Fibroblast of villous mesenchyme (primary cell): ENCODE measurements at places on chromosomes 16 and 17. TPM values are rescaled to one million over a fixed set of nuclear protein-coding genes. Genes with fewer than 3 reads are reported as not detected.

- peak; percentile 57 for DNase-seq
Observed at GRCh38 chr16:24508614-24509013, 30.8 kb upstream of the RBBP6 start.

TEKT1 gene
- total RNA-seq: not detected in 2 replicates

GRAP gene
- under 0.01 TPM in 1 of 2 replicates, not detected in the other for total RNA-seq

- DNase-seq: no peak
Observed at GRCh38 chr17:57512258-57512657, 232.8 kb downstream of the CCDC182 start.

GRCh38 chr17:56131431-56131830 lies 21.8 kb upstream of the ANKFN1 start:
- no peak for DNase-seq

- DNase-seq: peak; percentile 26
Observed at GRCh38 chr17:69179227-69179952, 37.7 kb upstream of the ABCA6 start.

- no peak for DNase-seq
Observed at GRCh38 chr16:31371008-31371407, 16.0 kb downstream of the ITGAX start.

HID1 gene
- total RNA-seq: 3.5 and 4.3 TPM in 2 replicates

- peak; percentile 83 for DNase-seq
Observed at GRCh38 chr17:41914358-41914766, 4.4 kb downstream of the ACLY start.

DNA sequence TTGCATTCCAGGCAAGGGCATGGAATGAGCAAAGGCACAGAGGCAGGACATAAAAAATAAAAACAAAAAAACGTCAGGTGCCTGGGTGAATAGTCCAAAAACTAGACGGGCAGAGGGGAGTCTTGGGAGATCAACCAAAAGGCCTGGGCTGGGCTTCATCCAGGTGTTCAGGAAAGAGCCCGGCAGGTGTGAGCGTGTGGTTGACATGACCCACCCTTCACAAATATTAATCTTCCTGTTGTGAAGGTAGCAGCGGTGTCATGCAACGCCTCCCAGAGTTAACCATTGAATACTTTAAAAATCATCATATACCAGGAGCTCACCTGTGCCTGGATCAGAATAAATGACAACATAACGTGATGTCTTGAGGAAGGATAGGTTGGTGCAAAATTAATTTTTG lies 90.6 kb downstream of the USP22 start:
- DNase-seq: no peak

EMP2 gene
- 10.6 and 13.0 TPM in 2 replicates for total RNA-seq

DNA sequence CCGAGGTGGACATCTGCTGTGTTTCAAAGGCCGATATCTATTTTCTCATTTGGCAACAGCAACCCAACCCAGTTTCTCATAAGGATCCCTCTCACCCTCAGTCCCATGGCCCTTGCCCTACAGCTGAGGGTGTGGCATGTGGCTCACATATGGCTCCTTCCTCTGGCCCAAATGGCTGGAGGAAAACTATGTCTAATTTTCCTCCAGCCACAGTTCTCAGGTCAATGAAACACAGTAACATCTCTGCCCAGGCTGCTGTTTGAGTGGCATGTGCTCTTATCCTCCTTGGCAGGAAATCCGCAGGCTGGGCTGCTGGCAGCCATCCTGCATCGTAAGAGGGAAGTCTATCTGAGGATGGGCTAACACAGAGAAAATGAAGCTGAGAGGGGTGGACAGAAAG lies 24.1 kb downstream of the SERPINF1 start:
- peak; percentile 52 for DNase-seq

DNA sequence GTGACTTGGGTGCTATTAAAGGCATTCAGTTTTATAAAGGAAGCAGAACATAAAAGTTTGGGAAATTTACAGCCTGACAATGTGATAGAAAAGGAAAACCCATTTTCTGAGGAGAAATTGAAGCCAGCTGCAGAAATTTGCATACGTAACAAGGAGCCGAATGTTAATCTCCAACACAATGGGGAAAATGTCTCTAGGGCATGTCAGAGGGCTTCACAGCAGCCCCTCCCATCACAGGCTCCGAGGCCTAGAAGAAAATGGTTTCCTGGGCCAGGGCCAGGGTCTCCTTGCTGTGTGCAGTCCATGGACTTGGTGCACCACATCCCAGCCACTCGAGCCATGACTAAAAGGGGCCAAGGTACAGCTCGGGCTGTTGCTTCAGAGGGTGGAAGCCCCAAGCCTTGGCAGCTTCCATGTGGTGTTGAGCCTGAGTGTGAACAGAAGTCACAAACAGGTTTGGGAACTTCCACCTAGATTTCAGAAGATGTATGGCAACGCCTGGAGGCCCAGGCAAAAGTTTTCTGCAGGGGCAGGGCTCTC lies 23.9 kb upstream of the TOM1L1 start:
- no peak for DNase-seq

DNA sequence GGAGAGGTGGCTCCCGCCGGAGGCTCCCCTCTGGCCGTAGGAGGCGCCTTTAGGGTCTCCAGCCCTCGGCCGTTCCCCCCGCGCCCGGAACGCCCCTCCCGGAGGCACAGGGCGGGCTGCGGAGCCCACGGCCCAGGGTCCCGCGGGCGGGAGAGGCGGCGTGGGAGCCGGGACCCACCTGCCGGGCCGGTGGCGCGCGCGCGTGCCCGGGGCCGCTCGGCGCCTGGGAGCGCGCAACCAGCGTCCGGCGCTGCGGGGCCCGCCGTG lies at the start of gene MIF4GD:
Gene MIF4GD (minus strand): TSS at position 266 of the 267 bp plus-strand sequence. CDS start 1,036 bp downstream, outside the sequence.
- DNase-seq: no peak

- no peak for DNase-seq
Observed at GRCh38 chr17:37737971-37738370, 6.9 kb downstream of the HNF1B start.

GRCh38 chr17:17888821-17889220 lies 52.0 kb upstream of the SREBF1 start:
- DNase-seq: no peak

DNA sequence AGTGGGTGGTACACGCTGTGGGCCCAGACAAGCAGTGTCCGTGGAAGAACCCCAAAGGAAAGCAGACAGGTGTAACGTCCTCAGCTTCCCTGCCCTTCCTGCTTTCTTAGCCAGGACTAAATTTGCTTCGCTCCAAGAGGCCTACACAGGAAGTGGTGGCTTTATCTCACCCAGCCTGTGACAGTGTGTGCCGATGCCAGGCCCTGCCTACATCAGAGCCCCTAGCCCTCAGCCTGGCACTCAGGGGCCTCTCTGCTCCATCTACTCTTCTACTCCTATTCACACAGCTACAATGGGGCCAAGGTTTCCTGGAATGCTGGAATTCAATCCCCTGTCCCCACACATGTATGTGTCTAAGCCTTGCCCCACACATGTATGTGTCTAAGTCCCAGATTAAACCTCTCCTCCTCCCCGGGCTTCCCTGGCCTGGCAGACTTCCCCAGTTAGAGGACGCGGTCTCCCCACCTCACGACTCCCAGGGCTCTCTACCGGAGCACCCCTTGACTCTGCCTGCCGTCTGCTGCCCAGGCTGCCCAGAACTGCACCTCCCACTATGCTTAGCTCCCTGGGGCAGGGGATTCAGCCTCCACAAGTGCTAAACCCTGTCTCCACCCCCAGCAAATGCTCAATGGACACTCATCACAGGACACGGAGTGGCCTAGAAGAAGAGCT lies 8.2 kb downstream of the PGAP3 start:
- no peak for DNase-seq

GRCh38 chr17:52158450-52159042 lies at the start of gene CA10:
Gene CA10 (minus strand): TSS chr17:52158714.
- no peak for DNase-seq

- peak; percentile 26 for DNase-seq
Observed at GRCh38 chr17:2929881-2930533, 133.4 kb downstream of the OR1D5 start.

UBTF gene
- total RNA-seq: 46.1 and 46.6 TPM in 2 replicates

DNA sequence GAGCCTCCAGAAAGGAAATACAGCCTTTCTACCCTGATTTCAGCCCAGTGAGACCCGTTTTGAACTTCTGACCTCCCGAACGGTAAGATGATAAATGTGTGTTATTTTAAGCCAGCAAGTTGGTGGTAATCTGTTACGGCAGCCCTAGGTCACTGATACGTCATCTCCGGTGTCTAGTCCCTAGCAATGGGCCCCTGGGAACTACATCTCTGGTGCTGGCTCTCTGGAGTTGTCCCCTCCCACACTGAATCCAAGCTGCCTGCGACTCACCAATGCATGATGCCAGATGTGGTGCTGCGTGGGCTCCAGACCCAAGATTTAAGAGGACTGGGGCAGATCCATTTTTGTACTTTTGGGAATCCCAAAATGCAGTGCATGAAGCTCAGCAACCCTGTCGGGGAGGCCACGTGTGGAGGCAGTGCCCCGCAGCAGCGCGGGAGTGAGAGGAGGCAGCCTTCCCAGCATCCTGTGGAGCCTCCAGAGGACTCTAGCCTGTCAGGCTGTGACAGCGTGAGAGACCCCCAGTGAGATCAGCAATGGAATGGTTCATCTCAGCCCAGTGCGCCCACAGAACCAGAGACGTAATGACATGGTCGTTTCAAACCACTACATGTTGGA lies 43.6 kb upstream of the USP7 start:
- DNase-seq: peak; percentile 16
